ENCODE measurements at places on chromosomes 4 and X. TPM values are rescaled to one million over a fixed set of nuclear protein-coding genes. Genes with fewer than 3 reads are reported as not detected.

GRCh38 chrX:132433551-132433950 is 55.3 kb downstream of the MBNL3 start:
- no peak for DNase-seq

DNA sequence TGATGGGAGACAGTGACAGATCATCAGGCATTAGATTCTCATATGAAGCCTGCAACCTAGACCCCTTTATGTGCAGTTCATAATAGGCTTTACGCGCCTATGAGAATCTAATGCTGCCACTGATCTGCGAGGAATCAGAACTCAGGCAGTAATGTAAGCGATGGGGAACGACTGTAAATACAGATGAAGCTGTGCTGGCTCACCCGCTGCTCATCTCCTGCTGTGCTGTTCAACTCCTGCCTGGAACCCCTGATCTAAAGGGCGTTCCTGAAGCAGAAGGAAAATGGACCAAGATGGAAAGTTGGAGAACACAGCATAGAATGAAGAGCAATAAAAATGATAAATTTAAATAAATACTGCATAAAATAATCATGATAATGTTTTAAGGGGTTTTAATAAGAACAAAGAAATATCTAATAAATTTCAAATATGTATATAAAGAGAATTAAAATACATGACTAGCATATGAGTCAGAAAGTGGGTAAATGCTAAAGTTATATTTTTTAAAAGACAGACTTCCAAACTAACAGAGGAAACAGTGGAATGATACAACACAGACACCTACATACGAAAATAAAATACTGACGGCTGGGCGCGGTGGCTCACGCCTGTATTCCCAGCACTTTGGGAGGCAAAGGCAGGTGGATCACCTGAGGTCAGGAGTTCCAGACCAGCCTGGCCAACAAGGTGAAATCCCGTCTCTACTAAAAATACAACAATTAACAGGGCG is 59.2 kb downstream of the RBM47 start:
- DNase-seq, result no peak

DNA sequence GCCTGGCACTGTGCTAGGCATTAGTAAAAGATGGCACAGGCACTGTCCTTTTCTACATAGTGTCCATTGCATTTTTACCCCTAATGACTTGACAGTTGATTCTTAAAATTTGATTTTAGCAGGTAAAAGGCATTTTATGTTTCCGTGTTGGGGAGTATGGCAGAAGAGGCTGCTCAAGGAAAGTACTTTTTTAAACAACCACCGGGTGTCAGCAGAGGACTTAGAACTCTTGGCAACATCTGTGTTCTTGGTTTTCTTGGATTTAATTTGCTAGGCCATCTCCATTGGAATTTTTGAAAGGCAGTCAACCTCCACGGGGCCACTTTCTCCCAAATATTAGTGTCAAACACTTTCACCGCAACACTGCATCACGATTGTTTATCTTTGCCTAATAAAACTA is 102.9 kb downstream of the TSPAN7 start:
- peak; percentile 31 for DNase-seq

DNA sequence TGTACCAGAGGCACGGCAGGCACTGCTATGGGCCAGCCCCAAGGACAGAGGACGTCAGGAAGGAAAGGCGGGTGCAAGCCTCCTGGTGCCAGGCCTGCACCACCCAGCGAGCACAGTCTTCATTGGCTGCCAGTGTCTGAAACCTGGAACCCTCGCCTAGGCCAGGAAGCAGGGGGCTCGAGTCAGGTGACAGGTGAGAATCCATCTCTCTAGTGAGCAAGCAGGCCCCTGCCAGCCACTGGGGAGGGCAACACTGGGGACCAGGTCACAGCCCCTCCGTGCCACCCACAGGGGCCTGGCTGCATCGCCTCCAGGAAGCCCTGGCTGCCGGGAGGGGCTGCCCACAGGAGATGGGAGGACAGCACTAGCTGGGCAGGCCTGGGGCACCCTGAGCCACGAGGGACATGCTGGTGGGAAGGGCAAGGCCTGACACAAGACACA is 6.9 kb upstream of the HAUS3 start:
- no peak for DNase-seq

DNA sequence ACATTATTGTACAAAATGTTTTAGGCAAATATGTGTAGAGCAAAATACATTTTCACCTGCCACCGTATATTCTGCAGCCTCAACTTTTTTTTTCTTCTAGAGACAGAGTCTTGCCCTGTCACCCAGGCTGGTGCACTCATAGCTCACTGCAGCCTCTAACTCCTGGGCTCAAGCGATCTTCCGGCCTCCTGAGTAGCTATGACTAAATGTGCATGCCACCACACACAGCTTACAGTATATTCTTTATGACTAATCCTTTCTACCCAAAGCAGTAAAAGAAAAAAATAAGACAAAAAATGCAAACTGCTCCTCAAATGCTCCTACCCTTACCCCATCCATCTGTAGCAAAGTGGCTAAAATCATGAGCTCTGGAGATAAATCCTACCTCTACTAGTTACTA is 426.3 kb downstream of the KCNIP4 start:
- DNase-seq, result no peak

HTR2C gene
- 0.53 TPM for polyA plus RNA-seq

CHRDL1 gene
- 11.5 TPM for polyA plus RNA-seq

FAM149A gene
- 21.5 TPM for polyA plus RNA-seq

RPL10 gene
- polyA plus RNA-seq, result 3,191 TPM

Data from left renal pelvis (tissue), 4 donors.